Activated CD4-positive, alpha-beta memory T cell treated with anti-CD3 and anti-CD28 coated beads for 36 hours (primary cell): ENCODE measurements at places on chromosomes 12 and 14. TPM values are rescaled to one million over a fixed set of nuclear protein-coding genes. Genes with fewer than 3 reads are reported as not detected.

The OAS1 gene
- total RNA-seq: 49.1 TPM

The P2RX7 gene
- 12.2 TPM for total RNA-seq

The GARIN6 gene
- total RNA-seq: not detected

GRCh38 chr14:56297449-56297848 is 179.2 kb downstream of the PELI2 start:
- H3K4me1 ChIP-seq: no peaks in the 10 kb centered on the region
- DNase-seq: no peak
- H3K4me3 ChIP-seq: no peak overlapping the region
- H3K36me3 ChIP-seq: peaks cover 18% of the 10 kb centered on the region

GRCh38 chr14:60430276-60430675 is 55.6 kb downstream of the C14orf39 start:
- DNase-seq: no peak
- no peaks in the 10 kb centered on the region for H3K4me1 ChIP-seq
- H3K4me3 ChIP-seq: no peak overlapping the region
- no peak overlapping the region for H3K27ac ChIP-seq
- H3K27me3 ChIP-seq: peaks cover 5% of the 10 kb centered on the region

The KCNJ8 gene
- not detected for total RNA-seq

- H3K27me3 ChIP-seq: peaks cover 3% of the 10 kb centered on the region
- DNase-seq: peak; percentile 53
- H3K27ac ChIP-seq: no peak overlapping the region
- H3K36me3 ChIP-seq: no peaks in the 10 kb centered on the region
These were observed 75.2 kb upstream of the DNM1L start for GRCh38 chr12:32603858-32604257.

The MGP gene
- total RNA-seq: not detected

The KSR2 gene
- 0.12 TPM for total RNA-seq

GRCh38 chr14:92930737-92931602 is 8.0 kb downstream of the CHGA start:
- no peaks in the 10 kb centered on the region for H3K4me1 ChIP-seq
- H3K4me3 ChIP-seq: no peak overlapping the region
- DNase-seq: no peak

- no peaks in the 10 kb centered on the region for H3K36me3 ChIP-seq
- H3K27ac ChIP-seq: no peak overlapping the region
- no peak for DNase-seq
- H3K27me3 ChIP-seq: peaks cover 1% of the 10 kb centered on the region
- H3K4me1 ChIP-seq: no peaks in the 10 kb centered on the region
These were observed 64.9 kb downstream of the MIPOL1 start for GRCh38 chr14:37262649-37263048.

DNA sequence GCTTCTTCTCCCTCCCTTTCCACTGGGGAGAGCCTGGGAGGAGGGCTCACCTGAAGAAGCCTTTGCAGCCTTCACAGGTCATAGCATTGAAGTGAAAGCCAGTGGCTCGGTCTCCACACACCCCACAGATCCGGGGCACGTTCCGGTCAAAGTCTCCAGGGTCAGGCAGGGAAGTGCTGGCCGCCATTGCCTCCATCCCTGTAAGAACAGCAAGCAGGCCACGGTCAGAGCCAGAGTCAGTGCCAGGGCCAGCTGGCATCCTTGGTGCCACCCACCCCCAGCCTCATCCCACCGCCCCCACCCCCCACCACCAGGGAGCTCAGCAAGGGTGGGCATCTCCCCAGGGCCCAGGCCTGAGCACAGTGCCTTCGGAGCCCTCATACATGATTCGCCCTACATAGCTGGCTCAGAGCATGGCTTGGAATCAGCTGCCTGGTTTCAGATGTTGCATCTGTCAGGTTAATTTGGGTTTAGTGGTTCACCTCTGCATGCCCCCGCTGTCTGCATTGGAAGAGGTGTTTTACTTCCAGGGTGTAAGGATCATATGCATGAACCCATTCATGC is 25.8 kb downstream of the VDR start:
- H3K4me1 ChIP-seq: peaks cover 68% of the 10 kb centered on the region
- DNase-seq: no peak
- H3K36me3 ChIP-seq: peaks cover 91% of the 10 kb centered on the region
- H3K27ac ChIP-seq: peak overlapping the region; percentile 44

DNA sequence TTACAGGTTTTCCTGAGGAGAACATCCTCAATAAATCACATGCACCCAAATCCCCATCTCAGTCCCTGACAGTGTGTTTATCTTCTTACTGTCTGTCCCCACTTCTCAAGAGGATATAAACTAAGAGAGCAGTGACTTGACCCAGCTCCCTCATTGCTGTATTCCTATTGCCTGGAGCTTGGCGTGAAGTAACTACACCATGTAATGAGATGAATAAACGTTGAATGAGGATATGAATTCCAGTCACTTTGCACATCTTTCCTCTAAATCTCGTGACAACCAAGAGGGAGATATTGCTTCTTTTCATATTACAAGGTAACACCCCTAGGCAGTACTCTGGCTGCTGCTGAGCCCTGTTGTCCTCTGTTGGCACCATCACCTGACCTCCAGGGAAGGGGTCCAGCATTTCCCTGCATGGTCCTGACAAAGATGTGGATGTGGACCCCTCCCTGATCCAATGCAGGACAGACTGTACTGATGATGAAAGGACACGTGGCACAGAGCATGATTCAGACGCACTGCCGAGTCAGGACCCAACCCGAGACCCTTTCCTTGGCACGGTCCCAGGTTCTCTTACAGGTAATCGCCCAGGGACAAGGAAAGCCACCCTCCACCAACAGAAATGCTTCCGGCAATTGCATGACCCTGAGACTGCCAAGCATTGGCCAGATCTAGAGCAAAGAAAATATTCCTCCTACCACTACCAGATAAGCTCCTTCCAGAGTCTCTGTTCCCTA is 47.7 kb upstream of the CPM start:
- peaks cover 7% of the 10 kb centered on the region for H3K27me3 ChIP-seq
- DNase-seq: no peak
- H3K4me1 ChIP-seq: no peaks in the 10 kb centered on the region
- H3K4me3 ChIP-seq: no peak overlapping the region

DNA sequence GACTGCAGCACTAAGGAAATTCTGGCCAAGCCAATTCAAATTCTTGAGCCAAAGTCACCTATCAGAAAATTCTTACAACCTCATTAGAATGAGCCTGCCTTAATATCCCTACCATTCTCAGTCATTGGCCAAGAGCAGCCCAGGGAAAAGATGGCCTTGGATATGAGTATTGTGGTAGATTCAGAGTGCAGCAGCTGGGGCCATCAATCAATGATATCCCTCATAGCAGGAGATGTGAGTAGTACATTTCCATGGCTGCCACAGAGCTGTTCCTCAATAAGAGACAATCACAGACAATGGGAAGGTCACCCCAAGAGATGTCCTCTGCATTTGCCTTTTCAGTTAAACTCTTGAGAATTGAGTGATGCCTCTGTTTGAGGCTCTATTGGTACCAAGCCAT is 161.6 kb downstream of the DYRK2 start:
- H3K36me3 ChIP-seq: peaks cover under 1% of the 10 kb centered on the region
- DNase-seq: no peak
- H3K4me3 ChIP-seq: no peak overlapping the region
- peaks cover 22% of the 10 kb centered on the region for H3K4me1 ChIP-seq
- no peaks in the 10 kb centered on the region for H3K27me3 ChIP-seq

- H3K36me3 ChIP-seq: no peaks in the 10 kb centered on the region
- no peaks in the 10 kb centered on the region for H3K27me3 ChIP-seq
- H3K4me1 ChIP-seq: no peaks in the 10 kb centered on the region
- H3K4me3 ChIP-seq: no peak overlapping the region
- DNase-seq: no peak
These were observed 1387.1 kb upstream of the TMEM132C start for GRCh38 chr12:126879842-126880241.

DNA sequence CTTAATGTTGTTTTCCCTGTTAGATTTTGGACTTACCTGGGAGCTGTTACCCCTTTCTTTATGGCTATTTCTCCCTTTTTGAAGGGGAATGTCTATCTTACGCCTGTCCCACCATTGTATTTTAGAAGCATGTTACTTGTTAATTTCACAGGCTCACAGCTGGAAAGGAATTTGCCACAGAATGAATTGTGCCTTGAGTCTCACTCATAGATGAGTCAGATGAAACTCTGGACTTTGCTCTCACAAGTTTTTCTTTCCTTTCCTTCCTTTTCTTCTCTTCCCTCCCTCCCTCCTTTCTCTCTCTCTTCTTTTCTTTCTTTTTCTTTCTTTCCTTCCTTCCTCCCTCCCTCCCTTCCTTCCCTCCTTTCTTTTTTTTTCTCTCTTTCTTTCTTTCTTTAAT is 9.3 kb upstream of the ATF7IP start:
- DNase-seq: no peak
- H3K4me1 ChIP-seq: no peaks in the 10 kb centered on the region
- no peak overlapping the region for H3K27ac ChIP-seq

The KRT75 gene
- total RNA-seq: not detected

- peaks cover 19% of the 10 kb centered on the region for H3K36me3 ChIP-seq
- peaks cover 63% of the 10 kb centered on the region for H3K4me1 ChIP-seq
- no peak for DNase-seq
- H3K27me3 ChIP-seq: no peaks in the 10 kb centered on the region
These were observed 75.0 kb downstream of the ACADS start for GRCh38 chr12:120800665-120801064.

DNA sequence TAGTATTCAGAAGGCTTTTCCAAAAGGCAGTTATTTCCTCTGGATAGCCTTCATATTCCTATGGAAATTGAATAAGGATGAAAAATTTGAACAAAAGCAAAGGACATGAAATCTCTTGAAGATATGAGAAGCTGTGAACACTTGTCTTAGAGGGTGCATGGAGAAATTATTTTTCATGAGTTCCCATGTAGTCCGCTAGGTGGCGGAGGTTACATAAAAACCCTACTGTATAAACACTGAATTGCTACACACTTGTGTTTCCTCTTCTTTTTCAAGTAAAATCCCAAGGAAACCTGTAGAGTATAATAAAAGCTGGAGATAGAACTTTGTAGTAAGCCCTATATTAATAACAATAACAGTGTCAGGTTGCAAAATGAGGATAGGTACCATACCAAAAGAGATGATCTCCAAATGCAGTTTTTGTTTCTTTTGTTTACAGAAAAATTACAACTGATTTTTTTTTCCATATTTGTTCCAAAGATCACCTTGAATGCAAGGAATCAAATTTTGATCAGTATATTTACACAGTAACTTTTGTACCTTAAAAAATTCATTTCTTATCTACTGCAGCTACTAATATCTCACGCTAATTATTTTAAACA is 37.8 kb upstream of the OR4E1 start:
- H3K27me3 ChIP-seq: peaks cover 11% of the 10 kb centered on the region
- no peaks in the 10 kb centered on the region for H3K4me1 ChIP-seq
- no peaks in the 10 kb centered on the region for H3K36me3 ChIP-seq
- H3K27ac ChIP-seq: peak overlapping the region; percentile 51
- peak; percentile 20 for DNase-seq

DNA sequence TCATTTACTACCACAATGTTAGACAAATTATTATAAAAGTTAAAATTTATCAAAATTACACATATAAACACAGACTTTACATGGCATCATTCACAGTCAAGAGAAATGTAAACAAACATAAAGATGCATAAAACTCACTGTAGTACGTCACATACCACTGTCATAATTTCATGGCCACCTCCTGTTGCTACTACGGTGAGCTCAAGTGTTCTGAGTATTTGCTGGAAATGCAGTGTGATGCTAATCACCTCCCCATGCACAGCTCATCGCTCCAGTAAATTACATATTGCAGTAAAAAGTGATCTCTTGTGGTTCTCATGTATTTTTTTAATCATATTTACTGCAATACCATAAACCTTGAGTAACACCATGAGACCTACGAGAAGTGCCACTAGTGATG is 247.7 kb upstream of the SFSWAP start:
- no peak overlapping the region for H3K27ac ChIP-seq
- DNase-seq: no peak
- H3K36me3 ChIP-seq: peaks cover 1% of the 10 kb centered on the region

The IGFBP6 gene
- 4.9 TPM for total RNA-seq

DNA sequence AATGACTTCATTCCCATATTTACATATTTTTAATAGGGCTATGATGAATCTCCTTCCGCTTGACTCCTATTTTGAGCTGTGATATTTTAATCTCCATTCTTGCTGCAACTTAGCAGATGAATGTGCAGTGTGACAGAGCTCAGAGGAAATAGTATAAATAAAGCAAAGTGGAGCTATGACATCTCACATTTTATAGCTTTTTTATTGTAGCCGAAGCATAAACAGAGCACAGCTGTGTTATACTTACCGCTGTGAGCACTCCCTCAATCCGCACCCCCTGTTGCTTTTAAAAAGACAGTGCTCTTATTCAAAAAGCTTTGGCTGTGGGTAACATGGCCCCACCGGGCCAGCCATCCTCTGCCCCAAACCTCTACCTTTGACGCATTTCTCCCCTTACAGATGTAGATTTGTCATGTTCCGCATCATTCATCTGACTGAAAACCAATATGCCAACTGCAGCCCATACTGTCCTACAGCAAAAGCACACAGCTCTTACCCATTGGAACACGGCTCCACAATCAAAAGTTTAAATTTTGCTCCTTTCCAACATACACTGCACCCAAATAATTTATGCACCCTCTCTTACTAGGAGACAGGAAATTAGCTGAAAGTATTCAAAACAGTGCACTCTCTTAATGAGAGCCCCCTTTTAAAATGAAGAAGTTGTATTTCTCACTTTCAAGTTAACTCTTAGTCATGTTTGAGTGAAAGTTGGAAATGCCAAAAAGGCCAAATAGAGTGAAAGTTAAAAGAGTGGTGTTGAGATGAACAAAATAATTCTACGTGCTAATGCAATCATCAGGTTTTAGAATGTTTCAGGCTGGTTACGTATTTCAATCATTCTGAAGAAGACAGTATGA is 429.3 kb upstream of the SOX5 start:
- no peak overlapping the region for H3K27ac ChIP-seq
- H3K27me3 ChIP-seq: no peaks in the 10 kb centered on the region
- H3K36me3 ChIP-seq: no peaks in the 10 kb centered on the region
- DNase-seq: no peak

- no peaks in the 10 kb centered on the region for H3K4me1 ChIP-seq
- no peak overlapping the region for H3K27ac ChIP-seq
- H3K4me3 ChIP-seq: no peak overlapping the region
- peaks cover 6% of the 10 kb centered on the region for H3K27me3 ChIP-seq
- H3K36me3 ChIP-seq: no peaks in the 10 kb centered on the region
These were observed 101.5 kb downstream of the KICS2 start for GRCh38 chr12:64120568-64120967.

- H3K36me3 ChIP-seq: no peaks in the 10 kb centered on the region
- H3K27ac ChIP-seq: peak overlapping the region; percentile 66
- peak overlapping the region; percentile 60 for H3K4me3 ChIP-seq
- peaks cover 5% of the 10 kb centered on the region for H3K4me1 ChIP-seq
- peaks cover 3% of the 10 kb centered on the region for H3K27me3 ChIP-seq
These were observed 94.7 kb upstream of the OR4E1 start for GRCh38 chr14:21768116-21768874.

GRCh38 chr14:93747102-93747501 is 41.2 kb downstream of the PRIMA1 start:
- no peak for DNase-seq
- no peaks in the 10 kb centered on the region for H3K36me3 ChIP-seq
- peaks cover 2% of the 10 kb centered on the region for H3K27me3 ChIP-seq
- no peak overlapping the region for H3K4me3 ChIP-seq
- no peak overlapping the region for H3K27ac ChIP-seq
- H3K4me1 ChIP-seq: no peaks in the 10 kb centered on the region

The RNASE7 gene
- total RNA-seq: not detected
